ENCODE measurements at places on chromosomes 16 and 17. TPM values are rescaled to one million over a fixed set of nuclear protein-coding genes. Genes with fewer than 3 reads are reported as not detected.

The GRIN2C gene
- total RNA-seq: 0.18 TPM

The LLGL1 gene
- total RNA-seq: 49.6 TPM

The SLC6A2 gene
- not detected for total RNA-seq

The RAB37 gene
- total RNA-seq: 0.23 TPM
